ENCODE measurements at places on chromosomes 12 and 14.

- no peak for DNase-seq
These were observed 68.2 kb upstream of the E2F7 start for GRCh38 chr12:77133566-77133965.

- peak; percentile 2 for DNase-seq
These were observed 11.7 kb upstream of the PTHLH start for GRCh38 chr12:27984275-27984674.

DNA sequence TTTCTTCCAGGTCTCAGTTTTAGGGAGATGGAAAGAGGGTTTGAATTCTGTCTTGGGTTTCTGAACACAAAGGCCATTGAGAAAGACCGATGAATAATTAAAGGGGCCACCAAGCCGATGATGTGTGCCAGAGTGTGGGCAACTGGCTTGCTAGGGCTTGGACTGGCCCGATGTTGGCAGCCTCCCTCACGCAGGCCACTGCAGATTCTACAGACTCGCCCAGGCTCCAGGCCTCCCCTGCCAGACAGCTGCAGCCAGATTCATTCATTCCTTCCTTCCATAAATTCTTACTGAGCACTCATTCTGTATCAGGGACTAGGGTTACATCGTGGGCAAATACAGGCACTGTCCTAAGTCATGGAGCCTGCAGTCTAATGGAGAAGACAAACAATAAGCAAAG, 34.9 kb downstream of the ACTN1 start:
- no peak for DNase-seq

GRCh38 chr14:23025151-23025814, 9.4 kb downstream of the PSMB5 start:
- no peak for DNase-seq

- no peak for DNase-seq
These were observed 57.2 kb upstream of the GNPNAT1 start for GRCh38 chr14:52848626-52849025.

Measured in NCI-H146 (cell line).